ENCODE measurements at places on chromosomes 11 and 22. TPM values are rescaled to one million over a fixed set of nuclear protein-coding genes. Genes with fewer than 3 reads are reported as not detected.

GRCh38 chr11:794013-794765, 3.9 kb downstream of the SLC25A22 start:
- no peak for DNase-seq

DNA sequence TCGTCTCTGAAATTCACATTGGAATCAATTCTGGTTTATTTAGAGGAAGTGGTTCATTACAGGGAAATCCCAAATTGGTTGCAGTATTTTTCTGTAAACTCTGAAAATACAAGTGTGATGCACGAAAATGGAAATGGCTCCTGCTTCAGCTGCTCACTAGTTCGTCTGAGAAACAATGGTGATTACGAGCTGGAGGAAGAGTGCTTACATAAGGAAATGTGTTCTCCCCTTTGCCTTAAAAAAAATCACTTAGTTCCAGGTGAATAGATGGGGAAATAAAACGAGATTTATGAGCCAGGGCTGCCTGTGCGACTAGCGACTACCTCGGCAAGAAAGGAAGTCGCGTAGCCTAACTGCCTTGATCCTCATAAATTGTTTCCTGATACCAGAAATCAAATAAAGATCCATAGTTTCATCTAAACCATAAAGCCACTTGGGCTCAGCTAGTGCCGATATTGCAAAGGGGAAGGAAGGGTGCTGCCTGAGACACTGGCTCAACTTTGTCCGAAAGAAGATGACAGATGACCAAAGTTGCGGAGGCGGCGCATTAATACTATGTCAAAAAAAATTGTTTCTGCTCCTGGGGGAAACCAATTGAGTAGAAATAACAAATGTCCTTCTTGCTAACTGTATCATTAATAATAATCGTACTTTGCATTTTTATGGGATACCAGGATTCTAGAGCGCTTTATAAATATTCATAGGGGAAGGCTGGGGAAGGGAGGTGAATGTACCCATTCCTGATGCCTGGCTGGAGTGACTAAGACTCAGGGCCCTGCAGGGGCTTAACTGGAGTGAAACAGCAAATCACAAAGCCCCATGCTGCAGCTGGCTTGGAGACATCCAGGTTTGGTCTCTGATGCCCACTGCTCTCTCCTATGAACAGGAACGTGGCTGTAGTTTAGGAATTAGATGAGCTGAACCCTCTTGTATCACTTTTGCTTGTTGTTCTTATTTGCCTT, 185.7 kb downstream of the BLID start:
- no peak for DNase-seq

- DNase-seq: no peak
These were observed 10.1 kb upstream of the PIM3 start for GRCh38 chr22:49950396-49950994.

DNA sequence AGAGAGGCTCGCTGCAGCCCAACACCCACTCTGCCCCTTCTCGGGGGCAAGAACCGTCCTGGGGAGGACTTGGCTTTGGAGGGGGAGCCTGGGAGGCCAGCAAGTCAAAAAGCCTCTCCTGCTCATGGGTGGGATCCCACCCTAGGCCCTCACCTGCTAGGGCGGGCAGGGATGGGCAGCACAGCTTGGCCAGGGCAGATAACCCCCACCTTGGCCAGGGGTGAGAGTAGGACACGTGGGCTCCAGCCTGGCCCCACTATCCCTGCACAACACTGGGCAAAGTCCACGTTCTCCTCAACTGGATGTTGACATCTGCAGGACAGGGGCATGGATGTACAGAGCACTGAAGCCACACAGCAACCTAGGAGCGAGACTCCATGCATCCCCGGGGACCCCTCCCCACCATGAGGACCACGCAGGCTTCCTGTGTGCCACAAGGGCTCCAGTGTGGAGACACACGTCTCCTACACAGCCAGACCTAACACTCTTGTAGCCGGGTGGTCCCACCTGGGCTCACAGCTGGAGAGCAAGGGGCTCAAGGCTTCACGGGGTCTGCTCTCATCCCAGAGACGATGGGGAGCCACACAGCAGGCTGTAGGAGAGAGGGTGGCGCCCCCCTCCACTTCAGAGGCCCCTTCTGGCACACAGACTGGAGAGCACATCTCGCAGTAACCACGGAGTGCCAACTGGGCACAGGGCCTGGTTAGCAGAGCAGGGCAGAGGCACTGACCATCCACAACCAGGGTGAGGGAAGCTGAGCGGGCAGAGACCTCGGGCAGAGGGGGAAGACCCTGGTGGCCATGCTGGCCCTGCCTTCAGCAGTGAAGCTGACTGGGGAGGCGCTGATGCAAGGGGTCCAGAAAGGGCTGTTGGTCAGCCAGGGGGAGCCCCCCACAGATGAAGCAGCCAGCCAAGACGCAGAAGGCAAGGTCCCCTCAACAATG, 171.1 kb downstream of the CRYBB2 start:
- no peak for DNase-seq

DNA sequence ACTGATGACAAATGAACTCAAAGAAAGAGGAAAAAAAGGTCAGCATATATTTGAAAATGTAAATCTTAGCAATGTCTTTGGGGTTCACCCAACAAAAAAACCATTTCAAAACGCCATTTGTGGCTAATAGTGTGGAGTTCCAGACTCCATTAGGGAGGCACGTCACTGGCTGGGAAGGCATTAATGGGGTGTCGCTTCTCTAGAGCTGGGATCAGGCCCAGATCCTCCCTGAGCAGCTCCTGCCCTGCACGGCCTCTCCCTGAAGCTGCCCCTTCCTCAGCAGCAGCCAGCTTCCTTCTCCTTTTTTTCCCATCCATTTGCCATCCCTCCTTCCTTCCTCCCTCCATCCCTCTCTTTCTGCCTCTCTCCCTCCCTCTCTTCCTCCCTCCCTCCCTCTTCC, 98.8 kb upstream of the LMO1 start:
- DNase-seq: no peak

ENTHD1 gene
- total RNA-seq: not detected
